Right cardiac atrium (tissue), 5 donors: ENCODE measurements at places on chromosomes 12 and 14. TPM values are rescaled to one million over a fixed set of nuclear protein-coding genes. Genes with fewer than 3 reads are reported as not detected.

DNA sequence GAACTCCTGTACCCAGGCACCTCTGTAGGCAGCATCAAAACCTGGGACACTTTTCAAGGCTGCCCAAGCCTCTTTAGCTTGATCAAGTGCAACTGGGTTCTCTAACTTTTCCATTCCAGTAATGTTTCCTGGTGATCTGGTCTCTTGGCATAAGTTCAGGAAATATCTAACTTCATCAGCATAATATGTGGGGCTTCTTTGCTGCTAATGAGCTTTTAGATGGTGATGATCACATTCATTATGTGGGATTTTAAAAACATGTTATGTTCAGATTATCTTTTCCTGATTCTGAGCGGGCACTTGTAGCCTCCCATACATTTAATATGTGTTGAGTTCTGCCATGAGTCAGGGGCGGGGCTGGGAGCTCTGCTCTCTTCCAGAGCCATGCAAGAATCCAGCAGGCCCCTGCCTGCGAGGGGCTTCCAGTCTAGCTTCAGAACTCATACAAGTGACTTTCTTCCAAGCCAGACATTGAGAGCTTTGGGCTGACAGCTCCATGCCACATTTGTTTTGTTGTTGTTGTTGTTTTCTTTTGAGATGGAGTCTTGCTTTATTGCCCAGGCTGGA, 39.5 kb upstream of the RIN3 start:
- DNase-seq: no peak

DNA sequence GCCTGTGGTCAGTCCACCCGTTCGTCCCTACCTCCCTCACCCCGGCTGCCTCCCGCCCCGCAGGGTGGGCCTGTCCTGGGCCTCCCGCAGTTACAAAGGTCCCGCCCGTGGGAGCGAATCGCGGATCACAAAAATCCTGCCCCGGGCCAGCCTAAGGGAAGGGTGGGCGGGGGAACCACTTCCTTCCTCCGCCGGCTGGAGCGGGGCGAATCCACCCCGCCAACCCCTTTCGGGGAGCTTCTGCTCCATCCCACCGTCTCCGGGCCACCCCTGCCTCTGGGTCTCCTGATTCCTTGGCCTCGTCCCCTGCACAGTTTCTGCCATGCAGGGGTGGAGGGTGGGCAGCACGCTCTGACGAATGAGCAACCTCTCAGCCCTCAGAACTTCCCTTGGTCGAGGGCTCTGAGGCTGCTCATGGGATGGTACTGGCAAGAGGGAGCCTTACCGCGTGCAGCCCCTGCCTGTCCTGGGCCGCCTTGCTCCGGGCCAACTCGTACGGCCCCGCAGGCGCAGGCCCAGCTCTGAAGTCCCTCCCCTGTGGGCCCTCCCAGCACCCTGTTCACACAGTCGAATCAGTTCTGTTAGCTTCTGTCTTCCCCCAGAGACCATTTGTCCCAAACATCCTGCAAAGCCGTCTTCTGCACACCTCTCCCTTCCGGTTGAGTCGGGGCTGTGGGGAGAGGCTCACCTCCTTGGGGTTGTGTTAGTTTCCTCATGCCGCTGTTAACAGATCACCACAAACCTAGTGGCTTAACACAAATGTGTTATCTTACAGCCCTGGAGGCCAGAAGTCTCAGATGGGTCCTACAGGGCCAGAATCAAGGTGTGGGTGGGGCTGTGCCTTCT, 589 bp upstream of the HVCN1 start:
- DNase-seq: peak; percentile 87

DNA sequence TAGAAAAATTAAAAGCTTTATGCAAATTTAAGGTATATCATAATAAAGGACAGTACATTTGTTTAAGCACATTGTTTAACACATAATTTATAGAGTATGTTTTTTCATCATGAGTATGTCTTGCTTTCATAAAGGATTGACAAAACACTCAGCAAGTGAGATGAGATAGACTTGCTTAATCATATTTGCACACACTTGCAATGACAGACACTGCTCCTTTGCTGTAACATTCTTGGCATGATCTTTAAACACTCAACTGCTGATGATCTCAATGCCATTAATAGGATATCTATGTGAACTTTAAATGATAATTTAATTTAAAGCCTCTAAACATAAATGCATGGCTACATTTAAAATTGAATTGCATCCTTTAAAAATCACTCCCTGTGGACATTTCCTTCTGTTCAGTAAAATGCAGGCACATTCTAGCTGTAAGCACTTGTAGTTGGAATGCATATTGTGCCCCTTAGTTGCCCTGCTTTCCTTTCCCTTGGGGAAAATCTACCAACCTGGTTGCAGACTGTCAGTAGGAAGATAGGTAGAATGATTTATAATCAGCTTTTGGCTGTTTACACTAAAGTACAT, 979.0 kb downstream of the TMTC2 start:
- DNase-seq: no peak

DNA sequence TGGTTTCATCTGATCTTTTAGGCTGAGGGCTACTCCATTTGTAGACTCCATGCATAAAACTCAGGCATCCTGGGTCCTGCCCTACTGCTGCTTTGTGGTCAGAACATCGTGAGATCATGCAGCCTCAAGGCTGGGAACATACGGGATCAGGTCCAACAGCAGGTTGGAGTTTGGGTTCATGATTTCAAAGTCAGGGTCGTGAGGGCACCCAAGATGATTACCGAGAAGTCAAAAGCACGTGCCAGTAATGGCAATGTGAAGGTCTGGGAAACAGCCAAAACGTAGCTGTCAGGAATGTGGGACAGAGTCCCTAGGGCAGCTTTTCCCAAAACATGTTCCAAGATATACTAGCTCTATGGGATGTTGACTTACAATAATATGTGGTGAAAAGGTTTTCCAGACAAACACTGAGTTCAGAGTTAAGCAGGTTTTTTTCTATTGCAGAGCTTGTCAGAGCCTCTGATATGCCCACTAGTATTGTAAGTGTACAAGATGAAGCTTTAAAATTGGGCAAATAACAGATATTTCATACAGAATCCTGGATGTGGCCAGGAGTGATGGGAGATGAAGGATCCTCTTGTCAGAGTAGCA, 130.3 kb upstream of the DNM1L start:
- peak; percentile 21 for DNase-seq

GRCh38 chr12:43891856-43892574, 56.1 kb downstream of the TMEM117 start:
- DNase-seq: no peak

Gene HECTD4
- 26.1 TPM for total RNA-seq

GRCh38 chr12:78121969-78122610, 291.4 kb downstream of the NAV3 start:
- DNase-seq: no peak

GRCh38 chr14:65110525-65110924, 8.2 kb upstream of the MAX start:
- DNase-seq: no peak

DNA sequence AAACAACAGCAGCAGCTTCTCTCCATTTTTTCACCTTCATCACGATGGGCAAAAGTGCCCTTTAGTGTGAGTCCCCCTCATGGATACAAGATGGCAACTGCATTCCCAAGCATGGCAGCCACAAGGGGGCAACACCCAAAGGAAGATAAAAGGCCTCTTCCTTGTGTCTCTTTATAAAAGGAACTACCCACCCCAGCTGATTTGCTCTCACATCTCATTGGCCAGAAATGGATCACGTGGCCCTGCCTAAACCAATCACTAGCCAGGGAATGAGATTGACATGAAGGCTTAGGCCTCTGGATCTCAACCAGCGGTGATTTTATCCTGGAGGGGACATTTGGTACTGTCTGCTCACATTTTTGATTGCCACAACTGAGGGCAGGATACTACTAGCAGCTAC, 21.9 kb upstream of the IFT81 start:
- DNase-seq: no peak

Gene PTCSC3
- not detected for total RNA-seq

Gene TAS2R9
- not detected for total RNA-seq

DNA sequence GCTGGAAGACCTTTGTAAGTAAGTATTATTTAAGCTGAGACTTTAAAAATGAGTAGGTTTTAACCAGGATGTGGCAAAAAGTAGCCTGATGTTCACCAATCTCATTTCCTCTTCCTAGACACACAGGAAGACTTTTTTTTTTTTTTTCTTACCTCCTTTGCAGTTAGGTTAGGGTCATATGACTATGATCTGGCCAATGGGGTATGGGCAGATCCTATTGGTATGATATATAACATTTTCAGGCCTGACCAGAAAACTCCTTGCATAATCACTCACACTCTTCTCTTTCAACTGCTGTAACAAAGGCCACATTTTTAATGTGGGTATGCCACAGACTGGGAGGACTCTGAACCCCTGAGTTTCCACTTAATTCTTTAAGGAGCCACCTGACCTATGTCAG, 2.7 kb upstream of the RPS6KA5 start:
- DNase-seq: no peak

DNA sequence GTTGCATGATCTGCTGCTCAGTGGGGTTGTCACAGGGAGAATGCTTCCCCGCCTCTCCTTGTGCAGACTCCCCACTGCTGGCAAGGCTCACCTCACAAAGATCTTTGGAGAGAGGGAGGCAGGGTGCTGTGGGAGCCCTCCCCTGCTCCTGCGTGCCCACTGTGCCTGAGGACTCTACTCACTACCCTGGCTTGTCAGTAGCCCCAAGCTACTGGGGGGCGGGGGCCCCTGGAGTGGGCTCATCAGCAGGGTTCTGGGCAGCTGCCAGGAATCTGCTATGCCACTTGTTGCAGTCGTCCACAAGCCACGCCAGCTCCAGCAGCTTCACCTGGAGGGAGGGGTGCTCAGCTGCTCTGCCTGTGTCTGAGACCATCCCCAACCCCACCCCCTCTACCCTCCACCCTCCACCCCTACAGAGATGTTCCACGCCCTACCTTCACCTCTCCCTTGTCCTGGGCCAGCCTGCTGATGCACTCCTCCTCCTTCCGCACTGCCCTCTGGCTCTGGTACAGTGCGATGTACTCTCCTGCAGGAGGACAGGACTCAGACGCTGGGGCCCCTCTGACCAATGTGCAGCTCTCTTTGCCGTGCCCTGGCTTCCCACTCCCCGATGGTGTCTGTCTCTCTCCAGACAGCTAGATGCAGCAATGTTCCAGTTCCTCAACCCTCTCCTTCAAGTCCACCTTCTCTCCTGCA, 14.2 kb upstream of the BLTP3B start:
- DNase-seq: no peak

Gene ADAMTS20
- not detected for total RNA-seq

Gene CD27
- total RNA-seq: 0.33 TPM

- no peak for DNase-seq
These were observed 224.3 kb downstream of the NEDD1 start for GRCh38 chr12:97131220-97131981.

Gene KERA
- not detected for total RNA-seq

Gene KRT86
- not detected for total RNA-seq

- DNase-seq: no peak
These were observed 81.3 kb downstream of the SSPN start for GRCh38 chr12:26276709-26277108.

Gene KIF5A
- 0.24 TPM for total RNA-seq

DNA sequence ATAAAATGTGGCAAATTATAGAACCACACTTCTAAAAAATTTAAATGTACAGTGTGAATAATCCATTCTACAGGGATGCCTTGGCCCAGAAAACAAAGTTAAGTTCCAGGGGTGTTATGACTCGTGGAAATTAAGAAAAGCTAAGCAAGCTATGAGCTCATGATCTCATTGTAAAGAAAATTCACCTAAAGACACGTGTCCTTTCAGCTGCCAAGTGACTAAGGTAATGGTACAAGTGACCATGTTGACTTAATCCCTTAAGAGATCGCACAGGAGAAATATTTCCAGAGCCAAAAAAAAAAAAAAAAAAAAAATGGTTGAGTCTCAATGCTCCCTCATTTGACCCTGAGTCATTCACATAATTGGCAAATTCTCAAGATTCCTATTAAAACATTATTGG, 51.4 kb upstream of the ANO2 start:
- DNase-seq: no peak

Gene OR4N2
- not detected for total RNA-seq

Gene KRT2
- total RNA-seq: not detected

Gene GNB3
- 3.8 TPM for total RNA-seq

DNA sequence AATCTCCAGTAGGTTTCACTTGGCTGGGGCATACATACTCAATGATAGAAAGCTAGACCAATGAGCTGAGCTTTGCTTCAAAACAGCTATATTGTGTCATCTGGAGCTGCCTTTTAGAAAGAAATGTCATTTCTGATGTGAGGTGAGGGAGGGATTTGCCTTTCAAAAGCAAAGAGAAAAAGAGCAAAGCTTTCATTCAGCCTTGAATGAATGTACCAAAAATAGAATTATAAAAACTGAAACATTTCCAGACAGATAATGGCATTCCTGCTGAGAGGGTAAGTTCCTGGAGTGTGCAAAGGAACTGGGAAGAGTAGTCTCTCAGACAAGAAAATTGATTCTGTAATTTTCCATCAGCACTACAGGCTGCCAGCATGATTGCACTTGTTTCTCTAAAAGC, 710.0 kb downstream of the LRFN5 start:
- no peak for DNase-seq

DNA sequence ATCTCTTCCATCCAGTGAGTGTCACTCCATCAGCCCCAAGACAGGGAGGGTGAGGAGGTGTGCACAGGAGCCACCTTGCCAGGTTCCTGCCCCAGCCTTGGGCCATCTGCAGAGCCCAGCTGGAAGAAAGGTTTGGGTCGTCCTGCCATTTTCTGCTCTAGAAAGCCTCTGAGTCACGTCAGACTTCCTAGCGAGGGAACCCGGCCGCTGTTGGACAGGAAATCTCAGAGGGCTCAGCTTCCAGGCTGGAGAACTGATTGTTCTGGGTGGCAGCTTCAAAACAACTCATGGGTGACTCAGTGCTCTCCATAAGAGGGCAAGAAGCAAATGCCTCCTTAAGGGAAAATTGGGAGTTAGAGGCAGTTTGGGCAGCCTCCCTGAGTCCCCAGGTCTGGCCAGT, 16.6 kb downstream of the HIP1R start:
- no peak for DNase-seq

DNA sequence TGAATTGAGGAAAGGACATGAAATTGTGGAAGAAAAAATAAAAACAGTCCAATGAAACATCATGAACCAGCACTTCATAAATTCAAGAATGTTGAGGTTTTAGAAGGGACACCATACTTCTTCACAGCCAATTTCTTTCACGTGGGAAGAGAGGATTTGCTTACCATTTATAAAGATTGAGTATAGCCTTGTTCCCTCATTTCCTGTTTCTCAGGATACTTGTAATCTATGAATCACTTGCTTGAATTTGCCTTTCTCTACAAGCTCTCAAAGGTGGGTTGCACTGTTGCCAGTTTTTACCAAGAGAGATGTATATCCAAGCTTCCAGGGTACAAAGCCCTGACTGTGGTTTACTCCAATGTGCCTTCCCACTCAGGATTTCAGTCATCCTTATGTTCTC, 116.1 kb downstream of the DUSP6 start:
- no peak for DNase-seq

- no peak for DNase-seq
These were observed 74.9 kb upstream of the EIF5 start for GRCh38 chr14:103259184-103259583.

Gene HHIPL1
- 2.0 TPM for total RNA-seq
